ENCODE measurements at places on chromosomes 6 and 20. TPM values are rescaled to one million over a fixed set of nuclear protein-coding genes. Genes with fewer than 3 reads are reported as not detected.

STX16 gene
- 24.1 TPM for total RNA-seq

C20orf141 gene
- not detected for total RNA-seq

LPA gene
- total RNA-seq = 0.24 TPM

REM1 gene
- total RNA-seq = not detected

SMPDL3A gene
- total RNA-seq = 31.8 TPM

DNA sequence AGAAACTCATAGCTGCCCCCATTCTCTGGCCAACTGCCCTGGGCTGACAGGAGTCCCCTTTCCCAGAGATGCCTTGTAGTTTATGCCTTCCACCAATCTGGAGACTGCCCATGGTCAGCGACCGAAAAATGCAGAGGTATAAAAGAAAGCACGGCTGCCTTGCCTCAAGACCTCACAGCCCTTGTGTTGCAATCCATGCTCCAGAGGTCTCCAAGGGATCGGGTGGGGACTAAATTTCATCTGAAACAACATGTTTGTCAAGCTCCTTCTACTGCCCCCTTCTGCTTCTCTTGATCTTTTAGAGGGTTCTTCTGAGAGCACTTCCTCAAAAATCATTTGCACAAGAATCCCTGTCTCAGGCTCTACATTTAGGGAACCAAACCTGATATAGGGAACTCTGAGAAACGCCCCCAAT, 128.8 kb downstream of the PLCB1 start:
- no peak for DNase-seq

DNA sequence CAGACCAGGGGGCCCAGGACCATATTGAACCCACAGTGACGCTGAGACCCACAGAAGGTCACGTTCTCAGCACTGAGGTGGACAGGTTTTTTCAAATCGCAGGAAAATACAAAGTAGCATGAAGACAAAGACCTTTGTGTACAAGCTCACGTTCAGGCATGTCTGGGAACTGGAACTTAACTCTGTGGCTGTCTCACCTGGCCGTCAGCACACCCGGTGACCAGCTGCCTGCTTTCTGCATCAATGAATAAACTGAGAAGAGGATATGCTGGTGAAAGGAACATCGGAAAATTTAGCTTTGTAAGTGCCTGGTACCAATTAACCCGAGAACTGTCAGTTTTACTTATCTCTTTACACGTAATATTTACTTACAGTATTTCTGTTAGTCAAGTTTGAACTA, 36.5 kb downstream of the WDR27 start:
- DNase-seq = no peak

GRCh38 chr6:17886891-17887290, 100.5 kb downstream of the KIF13A start:
- DNase-seq = no peak

GRCh38 chr6:73858376-73858775, 162.4 kb downstream of the CD109 start:
- DNase-seq = no peak

GRCh38 chr6:29593199-29593855, 8.4 kb downstream of the OR2H2 start:
- peak; percentile 20 for DNase-seq

- no peak for DNase-seq
Observed at GRCh38 chr6:3804964-3805363, 44.2 kb upstream of the FAM50B start.

- DNase-seq = no peak
Observed at GRCh38 chr20:36110994-36111393, 43.5 kb upstream of the EPB41L1 start.

DNA sequence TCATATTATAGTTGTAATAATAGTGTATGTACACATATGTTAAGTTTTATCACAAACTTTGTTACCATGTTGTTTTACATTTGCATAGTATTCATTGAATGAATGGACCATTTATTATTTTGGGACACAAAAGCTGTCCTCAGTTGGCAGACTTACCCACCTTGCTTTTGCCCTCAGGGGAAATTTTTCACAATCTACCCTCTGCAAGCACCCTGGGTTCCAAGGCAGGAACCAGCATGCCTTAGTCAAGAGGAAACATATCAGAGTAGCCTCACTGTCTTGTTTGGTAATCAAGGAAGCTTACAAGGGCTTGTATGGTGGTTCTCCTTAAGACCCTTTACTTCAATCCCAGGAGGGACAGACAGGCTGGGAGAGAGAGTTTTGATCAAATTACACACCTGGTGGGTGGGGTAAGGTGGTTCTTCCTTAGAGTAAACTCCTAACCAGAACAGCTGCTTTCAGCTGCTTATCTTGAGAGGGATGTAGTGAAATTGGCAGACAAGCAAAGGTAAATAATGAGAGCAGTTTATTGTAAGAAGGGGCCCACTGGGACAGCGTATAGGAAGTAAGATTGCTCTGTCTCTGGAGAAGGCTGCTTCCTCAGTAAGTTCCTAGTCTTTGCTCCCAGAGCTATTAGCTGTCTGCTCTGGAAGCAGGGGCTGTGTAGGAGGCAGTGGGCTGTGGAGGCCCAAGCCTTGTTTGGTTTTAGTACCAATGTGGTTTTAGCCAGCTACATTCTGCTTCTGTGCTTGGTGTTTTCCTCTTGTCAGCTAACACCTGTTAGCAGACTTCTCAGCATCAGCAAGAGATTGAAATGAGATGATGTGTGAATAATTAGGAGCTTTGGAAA, 31.1 kb downstream of the BRPF3 start:
- no peak for DNase-seq

DNA sequence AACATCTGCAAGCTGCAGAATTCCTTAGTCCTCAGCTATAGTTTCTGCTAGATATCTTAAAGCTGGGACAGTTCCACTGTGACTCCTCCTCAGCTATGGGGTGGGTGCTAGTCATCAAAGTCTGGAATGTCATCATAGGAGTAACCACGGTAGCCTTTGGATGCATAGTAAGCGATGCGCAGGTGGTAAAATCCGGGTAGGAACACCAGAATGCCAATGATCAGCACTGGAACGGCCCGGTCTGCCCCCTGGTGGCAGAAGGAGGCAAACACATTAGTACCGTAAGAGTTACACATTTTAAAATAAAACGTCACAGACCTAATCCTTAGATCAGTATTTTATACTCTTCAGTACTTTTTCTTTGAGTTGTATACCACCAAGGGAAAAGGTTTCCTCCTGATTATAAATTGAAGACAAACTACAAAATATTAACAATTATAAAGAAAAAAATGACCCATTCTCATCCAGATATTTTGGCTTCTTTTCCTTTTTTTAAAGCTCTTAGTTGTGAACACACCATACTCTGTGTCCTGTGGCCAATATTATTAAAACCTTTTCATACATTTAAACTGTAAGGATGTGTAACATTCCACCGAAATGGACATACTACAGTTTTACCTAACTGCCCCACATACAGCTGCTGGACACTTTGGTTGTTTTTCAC, 18.9 kb downstream of the PCNA start:
- DNase-seq = peak; percentile 64

DNA sequence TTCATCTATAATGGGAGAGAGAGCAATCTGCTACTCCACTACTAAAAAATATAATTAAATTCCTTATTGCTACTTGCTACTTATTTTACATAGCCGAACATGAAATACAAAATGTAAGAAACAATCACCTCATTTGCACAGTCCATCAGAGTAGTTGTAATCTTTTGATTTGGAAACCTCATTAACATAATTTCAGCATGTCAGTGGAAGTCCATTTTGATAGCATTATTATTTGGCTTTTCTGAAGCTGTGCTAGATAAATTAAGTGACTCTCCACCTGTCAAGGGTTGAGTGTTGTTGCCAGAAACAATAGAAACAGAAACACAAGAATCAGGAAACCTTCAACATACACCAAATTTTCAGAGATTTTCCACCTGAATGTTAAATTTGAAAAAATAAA, 250.0 kb downstream of the RFPL4B start:
- DNase-seq = no peak

- no peak for DNase-seq
Observed at GRCh38 chr20:21246161-21246560, 57.0 kb upstream of the XRN2 start.

GRCh38 chr6:118810420-118811027, 83.4 kb upstream of the ASF1A start:
- no peak for DNase-seq

DNA sequence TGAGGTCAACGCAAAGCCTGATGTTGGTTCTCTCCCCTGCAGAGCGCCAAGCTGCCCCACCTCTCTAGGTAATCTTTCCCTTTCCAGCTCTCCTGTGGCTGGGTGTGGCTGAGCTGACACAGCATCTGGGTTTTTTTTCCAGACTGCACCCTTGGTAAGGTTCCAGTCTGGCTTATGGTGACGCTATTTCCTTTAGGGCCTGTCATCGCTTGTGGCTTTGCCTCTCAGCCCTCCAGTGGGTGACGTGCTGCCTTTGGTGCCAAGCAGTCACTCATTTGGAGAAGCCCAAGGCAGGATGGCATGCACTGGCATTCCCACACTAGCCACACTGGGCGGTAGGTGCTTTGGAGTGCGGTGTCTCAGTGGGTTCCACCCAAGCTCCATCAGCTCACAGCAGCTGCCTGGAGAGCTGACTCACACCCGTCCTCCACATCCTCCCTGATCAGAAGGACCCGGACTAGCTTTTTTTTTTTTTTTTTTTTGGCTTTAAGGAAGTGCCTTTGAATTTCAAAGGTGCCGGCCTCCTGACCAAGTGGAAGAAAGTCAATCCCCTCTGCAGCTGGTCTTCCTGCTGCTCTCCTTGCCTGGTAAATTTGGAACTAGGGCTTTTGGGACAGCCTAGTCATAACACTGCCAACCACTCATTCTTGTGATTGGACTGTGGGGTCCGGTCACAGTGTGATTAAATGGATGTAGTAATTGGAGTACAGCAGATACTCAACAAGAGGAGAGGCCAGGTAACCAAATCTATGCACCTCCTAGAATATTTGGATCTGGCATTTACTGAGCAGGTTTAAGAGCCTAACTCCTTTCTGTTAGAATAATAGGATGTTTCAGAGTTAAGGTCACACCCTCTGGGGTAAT, 153.6 kb downstream of the CD83 start:
- DNase-seq = no peak

All from umbilical cord (tissue), 2 donors.